ENCODE measurements at places on chromosomes 7 and 10. TPM values are rescaled to one million over a fixed set of nuclear protein-coding genes. Genes with fewer than 3 reads are reported as not detected.
A peak's percentile ranks its signal among the peaks of the same experiment; 100 is the strongest.

The LBX1 gene
- not detected for total RNA-seq

The OR6V1 gene
- total RNA-seq, result not detected

The PARP12 gene
- 96.9 TPM for total RNA-seq

DNA sequence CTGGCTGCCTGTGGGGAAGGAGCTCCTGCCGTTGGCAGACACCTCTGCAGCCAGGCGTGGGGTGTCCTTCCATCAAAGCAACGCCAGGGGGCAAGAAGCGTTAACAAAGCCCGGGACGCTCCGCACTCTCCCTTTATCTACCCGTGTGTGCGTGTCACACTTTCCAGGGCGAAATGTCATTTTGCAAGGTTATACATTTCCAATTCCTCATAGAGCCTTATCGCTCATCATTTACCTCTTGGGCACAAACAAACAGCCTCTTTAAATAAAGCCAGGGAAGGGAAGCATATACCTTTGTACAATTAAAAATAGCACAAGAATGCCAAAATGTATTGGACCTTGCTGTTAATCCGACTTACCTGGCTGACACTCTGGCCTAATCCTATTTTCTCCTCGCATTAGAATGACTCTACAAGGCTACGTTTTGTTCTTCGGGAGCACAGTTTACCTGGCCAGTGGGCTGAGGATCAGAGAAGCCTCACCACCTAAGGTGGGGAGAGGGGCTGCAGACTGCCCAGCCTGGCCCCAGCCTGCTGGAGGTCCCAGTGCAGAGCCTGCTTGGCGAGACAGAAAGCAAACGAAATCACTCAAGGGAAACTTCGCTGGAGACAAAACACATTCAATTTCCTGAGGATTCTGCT lies 77.6 kb upstream of the EN2 start:
- DNase-seq, result peak; percentile 80
- H3K27ac ChIP-seq, result no peak overlapping the region
- peaks cover 30% of the 10 kb centered on the region for H3K4me1 ChIP-seq
- H3K36me3 ChIP-seq, result peaks cover 2% of the 10 kb centered on the region
- H3K4me3 ChIP-seq, result no peak overlapping the region

GRCh38 chr10:98074315-98074911 lies 44.0 kb upstream of the CRTAC1 start:
- no peaks in the 10 kb centered on the region for H3K36me3 ChIP-seq
- H3K27ac ChIP-seq, result no peak overlapping the region
- no peak overlapping the region for H3K4me3 ChIP-seq
- no peaks in the 10 kb centered on the region for H3K4me1 ChIP-seq

GRCh38 chr7:22895140-22895827 lies 72.6 kb upstream of the TOMM7 start:
- H3K36me3 ChIP-seq, result no peaks in the 10 kb centered on the region
- peaks cover 2% of the 10 kb centered on the region for H3K27me3 ChIP-seq
- no peak overlapping the region for H3K27ac ChIP-seq
- peaks cover 9% of the 10 kb centered on the region for H3K4me1 ChIP-seq
- H3K4me3 ChIP-seq, result no peak overlapping the region
- no peak for DNase-seq

GRCh38 chr10:66555061-66555460 lies 370.8 kb upstream of the LRRTM3 start:
- H3K36me3 ChIP-seq, result no peaks in the 10 kb centered on the region
- H3K27me3 ChIP-seq, result no peaks in the 10 kb centered on the region
- H3K4me1 ChIP-seq, result no peaks in the 10 kb centered on the region
- no peak for DNase-seq
- H3K27ac ChIP-seq, result no peak overlapping the region

DNA sequence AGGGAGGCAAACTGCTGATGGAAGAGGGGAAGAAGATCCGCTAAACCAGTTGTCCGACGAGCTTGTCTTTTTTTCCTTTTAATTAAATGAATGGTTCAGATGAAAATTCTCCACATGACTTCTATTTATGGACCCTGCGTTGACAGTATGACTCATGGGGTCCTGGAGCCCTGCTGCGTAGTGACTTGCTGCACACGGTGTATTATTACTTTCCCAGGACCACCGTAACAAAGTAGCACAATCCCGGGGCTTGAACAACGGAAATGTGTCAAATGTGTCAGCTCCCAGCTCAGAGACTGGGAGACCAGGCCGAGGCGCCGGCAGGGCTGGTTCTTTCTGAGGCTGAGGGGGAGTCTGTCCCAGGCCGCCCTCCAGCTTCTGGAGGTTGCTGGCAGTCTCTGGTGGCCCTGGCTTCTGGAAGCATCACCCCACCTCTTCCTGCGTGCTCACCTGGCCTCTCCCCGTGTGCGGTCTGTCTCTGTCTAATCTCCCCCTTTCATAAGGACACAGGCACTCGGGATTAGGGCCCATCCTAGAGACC lies 33.8 kb upstream of the MNX1 start:
- no peaks in the 10 kb centered on the region for H3K4me1 ChIP-seq
- no peak overlapping the region for H3K27ac ChIP-seq
- no peak for DNase-seq
- peaks cover 3% of the 10 kb centered on the region for H3K27me3 ChIP-seq

GRCh38 chr10:24889639-24890038 lies 62.8 kb downstream of the PRTFDC1 start:
- no peak for DNase-seq
- peaks cover 54% of the 10 kb centered on the region for H3K4me1 ChIP-seq
- peaks cover 53% of the 10 kb centered on the region for H3K36me3 ChIP-seq
- peak overlapping the region; percentile 12 for H3K27ac ChIP-seq
- no peaks in the 10 kb centered on the region for H3K27me3 ChIP-seq

GRCh38 chr7:144728551-144728950 lies 107.3 kb downstream of the TPK1 start:
- no peak for DNase-seq
- no peaks in the 10 kb centered on the region for H3K4me1 ChIP-seq
- H3K27ac ChIP-seq, result no peak overlapping the region
- no peaks in the 10 kb centered on the region for H3K27me3 ChIP-seq
- no peak overlapping the region for H3K4me3 ChIP-seq

DNA sequence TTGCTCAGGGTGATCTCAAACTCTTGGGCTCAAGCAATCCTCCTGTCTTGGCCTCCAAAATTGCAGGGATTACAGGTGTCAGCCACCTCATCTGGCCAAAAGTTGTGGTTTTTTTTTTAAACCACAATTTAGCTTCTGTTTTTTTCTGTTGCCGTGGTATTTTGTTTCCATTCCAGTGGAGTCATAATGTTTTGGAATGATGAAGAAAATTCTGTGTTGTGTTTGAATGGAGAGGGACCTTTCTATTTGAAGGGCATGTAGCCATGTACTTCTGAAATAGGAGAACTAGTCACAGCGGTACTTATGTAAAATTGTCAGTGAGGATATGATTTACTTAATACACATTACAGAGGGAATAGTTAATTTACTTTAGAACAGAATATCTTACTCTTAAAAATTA lies 201.3 kb downstream of the ARL4A start:
- no peak overlapping the region for H3K27ac ChIP-seq
- no peak overlapping the region for H3K4me3 ChIP-seq
- no peak for DNase-seq
- H3K4me1 ChIP-seq, result no peaks in the 10 kb centered on the region
- H3K36me3 ChIP-seq, result no peaks in the 10 kb centered on the region
- H3K27me3 ChIP-seq, result no peaks in the 10 kb centered on the region

DNA sequence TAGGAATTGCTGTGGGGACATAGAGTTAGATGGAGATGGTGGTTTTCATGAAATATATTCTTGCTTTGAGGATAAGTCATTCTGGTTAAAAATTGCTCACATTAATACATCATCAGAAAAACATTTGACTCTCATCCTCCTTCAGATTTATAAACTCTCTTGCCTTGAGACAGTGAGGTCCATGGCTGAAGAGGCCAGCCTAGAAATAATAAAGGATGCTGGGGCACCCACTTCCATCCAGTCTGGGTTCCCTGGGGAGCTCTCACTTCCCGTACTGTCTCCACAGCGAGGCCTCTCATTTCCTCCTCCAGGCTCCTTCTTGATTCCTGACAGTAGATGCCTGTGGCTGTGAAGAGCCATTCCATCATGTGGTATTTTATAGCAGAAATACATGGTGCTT lies 73.3 kb upstream of the PRKG1 start:
- no peak overlapping the region for H3K27ac ChIP-seq
- no peak for DNase-seq
- H3K4me3 ChIP-seq, result no peak overlapping the region
- no peaks in the 10 kb centered on the region for H3K4me1 ChIP-seq
- peaks cover 5% of the 10 kb centered on the region for H3K27me3 ChIP-seq
- no peaks in the 10 kb centered on the region for H3K36me3 ChIP-seq

DNA sequence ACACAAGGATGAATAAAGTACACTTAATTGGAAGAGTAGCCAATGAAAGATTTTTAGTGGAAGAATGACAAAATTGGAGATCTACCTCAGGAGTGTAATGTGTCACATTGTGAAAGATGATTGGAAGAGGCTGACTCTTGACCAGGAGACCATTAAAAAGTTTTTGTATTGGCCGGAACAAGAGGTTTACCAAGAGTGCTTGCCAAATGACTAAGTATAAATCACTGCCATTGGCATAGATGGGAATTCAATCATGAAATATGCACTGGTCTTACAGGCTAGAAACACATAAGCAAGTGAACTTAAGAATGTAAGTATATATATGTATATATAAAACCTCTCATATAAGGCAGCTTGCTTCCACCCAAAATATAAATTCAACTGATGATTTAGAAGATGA lies 58.7 kb upstream of the TFEC start:
- H3K36me3 ChIP-seq, result no peaks in the 10 kb centered on the region
- no peak overlapping the region for H3K27ac ChIP-seq
- no peaks in the 10 kb centered on the region for H3K27me3 ChIP-seq
- no peak overlapping the region for H3K4me3 ChIP-seq

DNA sequence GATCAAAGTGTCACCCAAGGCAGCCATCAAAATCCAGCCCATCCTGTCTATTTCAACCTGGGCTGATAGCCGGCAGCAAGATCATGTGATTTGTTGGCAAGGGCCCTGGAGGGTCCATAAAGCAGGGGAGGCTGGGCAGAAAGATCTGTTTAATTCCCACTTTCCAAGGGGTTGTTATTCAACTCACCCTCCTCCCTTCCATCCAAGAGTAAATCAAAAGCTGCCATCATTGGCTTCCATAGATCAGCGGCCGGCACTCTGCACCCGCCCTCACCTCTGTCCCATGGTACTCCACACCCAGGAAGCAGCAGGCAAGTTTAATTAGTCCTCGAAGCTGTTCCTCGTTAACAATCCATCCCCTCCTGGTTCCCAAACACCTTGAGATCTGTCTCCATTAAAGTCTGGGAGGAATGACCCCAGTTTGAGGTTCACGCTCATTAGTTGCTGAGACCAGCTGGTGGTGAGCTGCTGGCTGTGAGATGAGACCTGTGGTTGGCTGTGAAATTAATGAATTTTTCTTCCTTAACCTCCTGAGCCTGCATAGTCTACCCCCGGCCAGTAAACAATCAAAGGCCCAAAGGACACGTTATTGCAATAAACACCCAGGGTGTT lies 120.6 kb upstream of the CHST15 start:
- peaks cover 3% of the 10 kb centered on the region for H3K27me3 ChIP-seq
- DNase-seq, result no peak
- H3K4me1 ChIP-seq, result no peaks in the 10 kb centered on the region
- H3K27ac ChIP-seq, result no peak overlapping the region

- H3K36me3 ChIP-seq, result no peaks in the 10 kb centered on the region
- H3K4me1 ChIP-seq, result no peaks in the 10 kb centered on the region
- H3K27me3 ChIP-seq, result no peaks in the 10 kb centered on the region
- H3K4me3 ChIP-seq, result no peak overlapping the region
Measured at GRCh38 chr7:137269240-137269639, 74.3 kb downstream of the PTN start.

- H3K4me3 ChIP-seq, result no peak overlapping the region
- H3K36me3 ChIP-seq, result no peaks in the 10 kb centered on the region
- no peak overlapping the region for H3K27ac ChIP-seq
- DNase-seq, result no peak
Measured at GRCh38 chr7:149296368-149296767, 34.4 kb downstream of the ZNF783 start.

DNA sequence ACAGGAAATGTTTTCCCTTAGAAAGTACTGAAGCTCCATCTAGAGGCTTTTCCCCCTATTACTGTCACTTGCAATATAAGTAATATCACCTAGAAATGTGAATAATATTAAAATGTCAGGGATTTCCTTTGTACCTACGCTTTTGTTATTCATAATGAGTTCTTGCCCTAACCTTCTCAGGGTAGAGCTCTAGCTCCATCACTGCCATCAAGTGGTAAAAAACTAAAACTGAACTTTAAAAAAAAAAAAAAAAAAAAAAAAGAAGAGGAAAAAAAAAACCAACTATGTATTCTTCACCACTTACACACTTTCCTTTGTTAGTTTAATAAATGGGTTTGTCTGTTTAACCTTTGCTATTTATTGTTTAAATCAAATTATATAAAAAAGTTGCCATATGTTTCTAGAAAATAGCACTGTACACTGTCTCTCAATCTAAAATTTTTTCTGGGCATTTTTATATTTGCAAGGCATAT lies 49.9 kb downstream of the DNAJC1 start:
- H3K27ac ChIP-seq, result no peak overlapping the region
- no peak for DNase-seq
- no peaks in the 10 kb centered on the region for H3K4me1 ChIP-seq
- no peak overlapping the region for H3K4me3 ChIP-seq

DNA sequence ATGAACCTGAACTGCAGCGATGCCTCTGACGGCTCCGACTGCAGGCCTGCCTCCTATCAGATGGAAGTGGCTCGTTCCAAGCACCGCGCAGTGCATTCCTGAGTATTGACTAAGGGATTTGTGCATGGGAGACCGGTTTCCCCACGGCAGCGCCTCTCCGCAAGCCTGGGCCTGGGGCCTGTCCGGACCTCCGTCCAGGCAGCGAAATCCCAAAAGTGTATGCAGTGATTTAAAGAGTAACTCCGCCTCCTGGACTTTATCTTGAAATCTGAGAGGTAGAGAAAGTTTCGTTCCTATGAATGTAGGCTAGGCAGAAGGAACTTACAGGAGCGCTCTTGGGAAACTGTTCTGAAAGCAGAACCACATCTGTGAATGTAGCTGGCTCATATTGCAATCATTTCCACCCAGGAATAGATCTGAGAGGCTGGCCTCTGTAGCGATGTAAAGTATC lies 106.2 kb upstream of the CELF2 start:
- no peaks in the 10 kb centered on the region for H3K4me1 ChIP-seq
- no peak overlapping the region for H3K27ac ChIP-seq
- H3K36me3 ChIP-seq, result no peaks in the 10 kb centered on the region
- H3K4me3 ChIP-seq, result no peak overlapping the region
- no peak for DNase-seq

DNA sequence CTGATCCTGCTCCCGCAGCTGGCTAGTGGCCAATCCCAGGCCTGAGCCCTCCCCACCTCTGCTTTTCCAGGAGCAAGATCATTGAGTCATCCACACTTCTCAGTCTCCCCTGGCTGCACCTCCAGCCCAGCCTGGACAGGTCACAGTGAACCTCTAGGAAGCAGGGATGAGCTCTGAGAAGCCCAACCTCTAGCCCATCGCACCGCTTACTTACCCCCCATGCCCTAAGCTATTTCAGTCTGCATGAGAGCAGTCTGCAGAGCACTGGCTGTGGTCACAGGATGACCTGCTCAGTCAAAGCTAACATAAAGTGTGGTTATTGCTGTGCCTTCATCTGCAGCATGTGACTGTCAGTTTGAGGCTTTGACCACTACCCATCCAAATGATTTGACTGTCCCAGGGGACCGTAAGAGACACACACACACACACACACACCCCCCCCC lies 129.2 kb downstream of the SORBS1 start:
- H3K27me3 ChIP-seq, result peaks cover 7% of the 10 kb centered on the region
- no peaks in the 10 kb centered on the region for H3K36me3 ChIP-seq
- no peak overlapping the region for H3K27ac ChIP-seq
- H3K4me3 ChIP-seq, result no peak overlapping the region

Measured in activated CD8-positive, alpha-beta T cell treated with anti-CD3 and anti-CD28 coated beads, Interleukin-2, amount 10 ng/mL, durations not matched to agents 7 days and 5 days (primary cell).